MCF 10A (cell line): ENCODE measurements at places on chromosomes 6 and 20. TPM values are rescaled to one million over a fixed set of nuclear protein-coding genes. Genes with fewer than 3 reads are reported as not detected.
A peak's percentile ranks its signal among the peaks of the same experiment; 100 is the strongest.

DNA sequence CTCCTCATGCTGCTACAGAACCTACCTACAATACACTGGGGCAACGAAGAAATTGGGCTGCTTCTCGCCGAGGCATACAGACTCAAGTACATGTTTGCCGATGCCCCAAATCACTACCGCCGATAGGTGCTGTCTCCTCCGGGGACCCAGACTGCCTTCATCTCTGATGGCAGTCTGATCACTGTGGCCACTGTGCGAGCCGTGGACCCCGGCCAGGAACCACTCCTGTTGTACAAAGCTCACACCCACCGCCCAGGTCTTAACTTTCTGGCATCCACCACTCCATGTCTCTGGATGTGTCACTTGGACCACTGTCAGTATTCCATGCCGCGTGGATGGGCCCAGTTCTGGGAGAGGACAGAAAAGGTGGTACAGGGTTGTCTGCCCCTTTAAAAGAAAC, 22.7 kb upstream of the RNF8 start:
- no peak for DNase-seq

DNA sequence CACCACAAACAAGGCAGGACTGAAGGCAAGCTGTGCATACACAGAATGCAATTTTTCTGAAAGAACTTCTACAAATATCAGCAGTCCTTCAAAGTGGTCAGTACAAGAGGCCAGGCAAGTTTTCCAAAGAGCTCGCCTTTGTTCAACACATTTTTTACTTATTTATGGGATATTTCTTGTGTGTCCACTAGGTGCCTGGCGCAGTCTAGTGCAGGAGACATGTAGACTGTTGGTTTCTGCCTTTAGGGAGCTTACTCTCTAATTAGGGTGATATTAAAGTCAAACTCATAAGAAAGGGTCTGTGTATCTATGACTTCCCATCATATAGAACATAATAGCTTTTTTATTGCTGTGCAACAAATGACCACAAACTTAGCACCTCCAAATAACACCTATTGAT, 21.2 kb upstream of the VEGFA start:
- no peak for DNase-seq

OPN5 gene
- total RNA-seq = not detected in 2 replicates

SMPD2 gene
- total RNA-seq = 17.7 and 19.9 TPM in 2 replicates

CALHM5 gene
- not detected in 2 replicates for total RNA-seq

HSPA12B gene
- total RNA-seq = not detected in 2 replicates

DNA sequence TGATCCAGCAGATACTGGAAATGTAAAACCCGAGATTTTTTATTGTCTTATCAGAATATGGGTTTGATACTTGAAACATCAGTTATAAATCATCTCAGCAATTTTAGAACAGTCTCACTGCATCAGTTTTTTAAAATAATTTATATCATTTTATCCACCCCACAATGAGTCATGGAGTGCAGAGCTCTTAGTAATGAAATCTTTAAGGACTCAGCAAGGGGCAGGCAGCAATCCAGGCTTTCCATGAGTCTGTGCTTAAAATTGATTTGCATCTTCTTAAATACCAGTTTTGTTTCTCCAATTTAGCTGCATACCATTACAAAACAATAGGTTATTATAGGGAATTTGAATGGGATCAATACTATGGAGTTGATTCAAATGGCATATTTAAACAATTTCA, 832.3 kb downstream of the C6orf118 start:
- no peak for DNase-seq

KCNG1 gene
- 24.8 and 30.6 TPM in 2 replicates for total RNA-seq

DNA sequence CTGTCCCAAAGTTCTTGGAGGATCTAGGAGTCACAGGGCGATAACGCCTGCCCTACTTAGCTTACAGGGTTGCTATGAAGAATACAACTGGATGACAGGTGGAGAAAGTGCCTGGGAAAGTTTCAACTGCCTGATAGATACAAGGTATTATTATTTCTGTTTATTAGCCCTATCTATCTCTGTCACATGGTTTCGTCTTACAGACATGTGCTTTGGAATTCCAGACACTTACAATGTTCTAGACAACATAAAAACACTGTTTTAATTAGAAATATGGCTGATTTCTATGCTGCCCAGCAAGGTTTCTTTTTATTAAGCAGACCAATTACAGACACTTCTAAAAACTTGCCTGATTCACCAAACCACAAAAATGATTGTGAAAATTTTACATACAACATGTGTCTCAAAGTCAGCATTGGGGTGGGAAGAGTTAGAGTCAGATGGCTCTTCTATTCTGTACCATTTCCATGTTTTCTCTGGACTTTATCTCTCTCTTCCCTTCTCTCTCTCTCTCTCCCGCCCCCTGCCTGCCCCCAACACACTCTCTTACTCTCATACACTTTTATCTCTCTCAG, 50.0 kb downstream of the GJA10 start:
- no peak for DNase-seq

DNA sequence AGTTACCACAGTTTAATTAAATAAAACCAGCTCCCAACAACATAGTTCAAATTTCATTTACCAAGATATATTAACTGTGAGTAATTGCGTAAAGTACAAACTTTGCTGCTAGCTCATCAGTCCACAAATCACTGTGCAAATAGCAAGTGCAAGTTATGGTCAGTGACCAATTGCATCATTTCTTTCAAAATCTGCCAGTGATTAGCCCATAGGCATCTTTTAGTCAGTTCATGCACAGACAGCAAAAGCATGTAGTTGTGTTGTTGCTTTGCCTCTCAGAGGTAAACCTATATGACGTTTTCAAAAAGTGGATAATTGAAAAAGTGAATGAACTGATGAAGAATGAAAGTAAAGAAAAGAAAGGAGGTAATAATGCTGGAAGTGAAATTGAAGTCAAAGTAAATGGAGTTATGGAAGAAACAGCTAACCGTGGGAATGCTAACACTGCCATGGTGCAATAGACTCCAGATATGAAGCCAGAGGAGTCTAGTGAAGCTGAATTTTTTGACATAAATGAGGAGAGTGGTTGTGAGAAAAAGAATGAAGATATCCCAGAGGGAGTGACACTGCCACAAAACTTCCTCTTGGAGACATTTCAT, 36.5 kb downstream of the ENPP1 start:
- peak; percentile 63 for DNase-seq

BAG2 gene
- 3.6 and 4.2 TPM in 2 replicates for total RNA-seq

DNA sequence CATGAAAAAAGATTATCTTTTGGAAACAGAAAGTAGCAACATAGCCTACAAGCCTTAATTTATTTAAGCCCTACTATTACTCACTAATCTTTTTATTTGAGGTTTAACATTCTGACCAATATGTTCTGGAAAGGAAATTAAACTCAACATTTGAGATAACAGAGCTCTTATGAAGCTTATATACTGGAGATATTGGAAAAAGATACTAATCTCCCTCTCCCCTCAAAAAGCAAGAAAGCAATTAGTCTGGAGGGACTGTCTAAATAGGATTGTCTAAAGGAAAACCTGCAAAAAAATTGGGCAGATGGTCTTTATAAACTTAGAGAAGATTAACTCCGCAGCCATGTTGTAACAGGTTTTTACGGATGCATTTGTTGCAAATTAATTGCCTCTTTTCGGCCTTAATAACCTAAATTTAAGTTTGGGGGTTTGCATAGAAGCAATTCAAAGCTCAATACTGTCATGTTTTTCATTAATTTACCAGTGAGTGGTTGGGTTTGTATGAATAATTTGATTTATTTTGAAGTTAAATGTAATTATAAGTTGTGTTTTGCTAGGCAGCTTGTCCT, 79.1 kb downstream of the SHLD1 start:
- no peak for DNase-seq

CFB gene
- 24.5 and 24.6 TPM in 2 replicates for total RNA-seq

CDK19 gene
- 10.2 and 16.8 TPM in 2 replicates for total RNA-seq

KCNQ5 gene
- total RNA-seq = 5.8 and 10.3 TPM in 2 replicates

DNA sequence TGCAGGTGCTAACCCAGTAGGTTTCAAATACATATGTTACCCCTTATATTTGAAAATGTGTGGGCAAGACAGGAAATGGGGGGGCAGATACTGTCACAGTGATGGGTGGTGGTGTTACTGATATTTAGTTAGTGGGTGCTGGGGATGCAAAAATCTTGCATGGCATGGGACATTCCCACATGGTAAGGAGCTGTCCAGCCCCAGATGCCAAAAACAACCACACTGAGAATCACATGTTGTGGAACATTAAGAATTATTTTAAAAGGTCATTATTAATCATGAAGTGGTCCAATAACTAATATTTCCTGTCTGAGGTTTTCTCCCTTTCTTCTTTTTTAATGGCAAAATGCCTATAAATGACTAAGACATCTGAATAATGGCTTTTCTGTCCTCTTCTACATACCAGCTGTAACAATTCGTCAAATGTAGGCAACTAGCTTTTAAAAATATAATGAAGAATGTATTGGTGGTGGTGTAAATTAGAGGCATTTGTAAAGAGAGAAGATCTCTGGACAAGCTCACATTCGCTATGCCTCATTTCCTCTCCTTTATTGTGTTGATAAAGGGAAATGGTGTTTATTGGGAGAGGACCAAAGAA, 57.3 kb upstream of the SLC35B3 start:
- no peak for DNase-seq

LY6G6D gene
- not detected in 2 replicates for total RNA-seq

GRCh38 chr6:17959302-17959701, 28.1 kb downstream of the KIF13A start:
- DNase-seq = no peak

- no peak for DNase-seq
Measured at GRCh38 chr6:16575655-16576054, 185.6 kb downstream of the ATXN1 start.

DNA sequence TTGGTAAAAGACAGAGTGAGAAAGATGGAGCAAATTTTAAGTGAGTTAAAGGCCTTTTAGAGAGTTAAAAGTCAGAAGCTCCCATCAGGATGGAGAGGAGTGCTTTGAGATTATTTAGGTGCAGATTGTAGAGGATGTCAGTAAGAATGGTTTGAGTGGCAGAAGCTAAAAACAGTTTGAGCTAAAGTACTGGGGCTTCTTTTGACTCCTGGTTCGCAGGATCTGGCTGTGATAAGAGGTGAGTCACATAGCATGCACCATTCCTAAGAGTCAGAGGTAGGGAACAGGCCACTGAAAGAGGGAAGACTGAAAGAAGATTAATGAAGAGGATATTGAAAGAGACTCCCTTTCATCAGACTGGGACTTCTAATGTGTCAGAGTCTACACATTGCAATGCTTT, 1047.9 kb upstream of the MAP3K7 start:
- peak; percentile 8 for DNase-seq

PBOV1 gene
- total RNA-seq = not detected in 2 replicates

DNA sequence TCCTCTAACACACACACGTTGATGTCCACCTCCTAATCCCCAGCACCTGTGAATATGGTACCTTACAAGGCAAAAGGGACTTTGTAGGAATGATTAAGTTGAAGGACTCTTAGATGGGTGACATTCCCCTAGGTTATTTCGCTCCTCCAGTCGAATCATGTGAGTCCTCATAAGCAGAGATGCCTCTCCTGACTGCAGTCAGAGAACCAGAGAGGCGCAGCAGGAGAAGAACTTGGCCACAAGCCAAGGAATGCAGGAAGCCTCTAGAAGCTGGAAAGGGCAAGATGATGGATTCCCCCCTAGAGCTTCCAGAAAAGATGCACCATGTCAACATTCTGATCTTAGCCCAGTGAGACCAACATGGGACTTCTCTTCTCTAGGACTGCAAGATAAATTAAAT, 133.1 kb upstream of the PTPRT start:
- peak; percentile 34 for DNase-seq

DNA sequence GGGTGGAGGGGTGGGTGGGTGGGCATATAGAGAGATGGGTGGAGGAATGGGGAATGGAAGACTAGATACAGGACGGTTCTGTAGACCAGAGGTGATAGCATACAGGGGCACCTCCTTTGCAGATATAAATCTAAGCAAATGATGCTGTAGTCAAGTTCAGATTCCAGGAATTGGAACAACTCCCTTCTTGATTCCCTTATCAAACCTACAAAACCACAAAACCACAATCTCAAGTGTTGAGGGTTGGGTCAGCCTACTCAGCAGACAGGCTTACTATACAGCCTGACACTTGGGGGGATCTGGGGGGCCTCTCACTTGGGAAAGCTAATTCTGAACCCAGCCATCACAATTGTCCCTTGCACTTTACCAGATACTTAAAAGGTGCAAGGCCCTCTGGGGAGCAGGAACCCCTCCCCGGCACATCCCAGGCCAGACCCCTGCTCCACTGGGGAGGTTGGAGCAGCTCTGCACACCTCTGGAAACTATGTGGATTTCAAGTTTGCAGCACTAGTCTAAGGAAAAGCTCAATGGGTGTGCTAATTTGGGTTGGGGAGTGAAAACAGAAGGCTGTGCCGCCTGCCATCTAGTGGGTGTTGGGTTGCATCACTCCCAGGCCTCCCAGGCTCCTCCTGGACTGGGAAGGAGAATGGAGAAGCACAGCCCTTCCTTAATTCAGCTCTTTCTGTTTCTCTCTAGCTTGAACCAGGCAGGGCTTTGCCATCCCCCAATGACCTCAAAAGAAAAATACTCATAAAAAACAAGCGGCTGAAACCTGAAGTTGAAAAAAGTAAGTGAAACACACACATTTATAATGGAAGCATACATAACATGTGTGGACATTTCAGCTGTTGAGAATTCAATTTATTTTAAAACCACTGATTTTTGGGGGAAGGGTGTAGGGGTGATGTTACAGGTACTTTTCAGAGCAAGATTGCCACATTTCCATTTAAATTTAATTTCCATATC, 121.2 kb upstream of the LAMP5 start:
- peak; percentile 76 for DNase-seq

- peak; percentile 59 for DNase-seq
Measured at GRCh38 chr6:168370310-168370991, 50.9 kb upstream of the DACT2 start.

MUCL3 gene
- not detected in 2 replicates for total RNA-seq

DNA sequence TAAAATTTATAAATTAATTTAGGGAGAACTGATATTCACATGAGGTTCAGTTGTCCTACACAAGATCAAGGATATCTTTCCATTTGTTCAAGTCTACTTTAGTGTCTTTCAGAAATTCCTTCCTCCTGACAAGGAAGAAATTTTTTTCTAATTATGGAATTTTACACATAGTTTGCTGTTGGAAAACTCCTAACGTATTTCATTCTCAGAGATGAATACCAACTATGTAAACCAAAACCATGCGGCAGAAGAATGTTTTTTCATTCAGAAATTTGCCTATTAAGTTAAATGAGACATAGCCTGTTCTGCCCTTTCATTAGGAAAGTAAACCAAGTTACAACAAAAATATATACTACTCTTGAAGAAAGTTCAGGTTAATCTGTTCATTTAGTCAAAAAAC, 111.2 kb upstream of the PRDM1 start:
- no peak for DNase-seq

PHACTR1 gene
- total RNA-seq = not detected in 2 replicates
